Spleen (tissue), 13 donors: ENCODE measurements at places on chromosomes 7 and 10. TPM values are rescaled to one million over a fixed set of nuclear protein-coding genes. Genes with fewer than 3 reads are reported as not detected.
A peak's percentile ranks its signal among the peaks of the same experiment; 100 is the strongest.

GRCh38 chr10:16674147-16674703 lies 143.0 kb downstream of the RSU1 start:
- DNase-seq, result no peak

- no peak for DNase-seq
Observed at GRCh38 chr10:28765641-28766040, 88.3 kb downstream of the BAMBI start.

DNA sequence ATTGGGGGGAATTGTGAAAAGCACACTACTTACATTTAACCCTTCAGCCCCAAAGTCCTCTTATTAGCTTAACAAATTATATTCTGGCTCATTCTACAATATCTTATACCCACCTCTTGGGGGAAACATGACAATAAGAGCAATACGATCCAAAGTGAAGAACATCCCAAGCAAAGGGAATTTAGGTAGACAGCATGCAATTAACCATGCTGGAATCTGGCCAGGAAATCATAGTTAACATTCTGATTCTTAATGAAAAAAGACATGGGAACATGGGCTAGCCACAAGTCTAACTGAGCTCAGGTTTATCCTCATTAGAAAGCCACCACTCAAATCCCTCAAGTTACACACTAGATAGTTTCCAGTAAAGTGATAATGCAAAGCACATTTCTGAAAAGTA lies 241.9 kb upstream of the SLC26A5 start:
- DNase-seq, result no peak

GRCh38 chr10:18406136-18406535 lies 245.3 kb downstream of the NSUN6 start:
- DNase-seq, result no peak

DNA sequence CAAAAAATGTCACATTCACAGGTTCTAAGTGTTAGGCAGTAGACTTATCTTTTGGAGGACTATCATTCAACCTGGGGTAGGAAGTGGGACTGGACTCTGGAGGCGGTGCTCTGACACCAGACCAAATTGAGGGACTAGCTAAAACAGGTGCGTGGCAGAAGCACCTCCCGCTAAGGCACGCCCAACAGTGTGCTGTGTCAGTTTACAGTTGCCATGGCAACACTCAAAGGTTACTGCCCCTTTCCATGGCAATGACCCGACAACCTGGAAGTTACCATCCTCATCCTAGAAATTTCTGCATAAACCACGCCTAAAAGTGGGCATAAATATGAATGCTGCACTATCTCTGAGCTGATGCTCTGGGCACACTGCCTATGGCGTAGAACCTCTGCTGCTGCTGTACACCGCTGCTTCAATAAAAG lies 14.0 kb upstream of the BLNK start:
- DNase-seq, result no peak

GRCh38 chr7:45689011-45689796 lies 115.0 kb downstream of the ADCY1 start:
- peak; percentile 68 for DNase-seq

DNA sequence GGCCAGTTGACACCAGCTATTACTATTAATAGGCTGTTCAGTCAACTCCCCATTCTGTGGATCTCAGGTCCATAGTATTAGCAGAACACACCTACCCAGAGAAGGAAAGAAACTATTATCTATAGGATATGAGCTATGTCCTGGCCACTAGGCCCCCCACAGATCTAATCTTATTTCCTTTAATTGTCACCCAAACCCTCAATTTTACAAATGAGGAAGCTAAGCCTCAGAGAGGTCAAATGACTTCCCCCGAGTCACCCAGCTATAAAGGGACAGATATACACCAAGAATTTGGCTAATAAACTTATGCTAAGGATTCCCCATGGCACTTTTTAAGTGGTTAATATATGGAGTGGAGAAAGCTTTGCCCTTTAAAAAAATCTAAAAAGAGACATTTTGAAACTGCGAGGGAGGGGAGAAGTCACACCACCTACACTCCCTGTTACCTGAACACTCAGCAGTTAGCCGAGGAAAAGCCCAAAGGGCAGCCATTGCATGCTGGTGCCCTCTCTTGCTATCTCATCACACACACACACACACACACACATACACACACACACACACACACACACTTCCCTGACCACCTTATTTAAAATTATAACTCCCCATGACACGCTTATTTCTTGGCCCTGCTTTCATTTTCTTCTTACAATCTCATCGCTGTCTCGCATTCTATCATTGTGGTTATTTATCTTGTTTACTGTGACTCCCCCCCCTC lies 157.0 kb upstream of the ADO start:
- DNase-seq, result no peak

DNA sequence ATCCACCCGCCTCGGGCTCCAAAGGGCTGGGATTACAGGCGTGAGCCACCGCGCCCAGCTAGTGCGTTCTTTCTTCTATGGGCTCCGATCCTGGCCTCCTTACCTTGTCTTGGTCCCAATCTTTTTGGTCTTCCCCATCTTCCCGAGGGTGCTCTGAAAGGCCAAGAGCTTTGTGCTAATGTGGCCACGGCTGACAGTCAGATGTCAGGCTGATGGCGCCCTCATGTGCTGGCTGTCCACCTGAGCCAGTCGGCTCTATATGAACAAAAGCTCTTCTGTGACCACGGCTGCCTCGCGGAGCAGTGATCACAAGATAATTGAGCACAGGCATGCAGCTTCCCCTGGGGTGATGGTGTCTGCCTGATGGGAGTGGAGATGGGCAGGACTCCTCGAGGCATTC lies 11.0 kb upstream of the AHCYL2 start:
- no peak for DNase-seq

DNA sequence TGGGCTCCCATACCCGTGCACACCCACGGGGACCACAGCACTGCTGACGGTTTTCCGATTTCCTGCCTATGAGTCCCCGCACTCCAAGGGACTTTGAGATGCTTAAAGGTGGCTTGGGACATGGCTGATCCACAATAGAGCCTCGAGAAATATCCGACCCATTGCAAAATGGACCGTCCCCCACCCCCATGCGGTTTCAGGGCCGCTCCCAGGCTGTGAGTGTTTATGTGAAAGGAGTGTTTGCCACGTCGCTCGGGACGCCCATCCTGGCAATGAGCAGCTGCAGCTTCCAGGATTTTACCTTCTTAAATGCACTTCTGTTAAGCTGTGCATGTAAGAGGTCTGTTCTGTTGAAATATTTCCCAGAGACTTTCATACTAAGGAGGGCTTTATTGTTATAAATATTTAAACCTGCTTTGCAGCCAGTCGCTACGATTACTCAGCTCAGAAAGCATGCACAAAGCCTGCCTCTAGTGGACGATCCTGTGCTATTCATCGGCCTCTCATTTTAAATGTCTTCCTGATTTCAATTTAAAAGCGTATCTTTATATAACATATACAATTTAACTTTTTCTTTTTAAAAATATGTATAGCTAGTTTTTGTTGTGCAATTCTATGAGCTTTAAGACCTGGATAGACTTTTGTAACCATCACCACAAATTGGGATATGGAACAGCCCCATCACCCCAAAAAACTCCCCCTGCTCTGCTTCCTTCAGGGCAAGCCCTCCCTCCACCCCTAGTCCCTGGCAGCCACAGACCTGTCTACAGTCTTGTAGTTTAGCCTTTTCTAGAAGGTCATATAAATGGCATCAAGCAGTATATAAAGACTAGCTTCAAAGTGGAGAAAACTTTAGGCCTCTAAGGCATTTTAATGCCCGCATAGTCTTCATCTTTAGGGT lies 418.3 kb downstream of the PAXIP1 start:
- DNase-seq, result no peak

- peak; percentile 85 for DNase-seq
Observed at GRCh38 chr10:97196223-97197029, 10.7 kb upstream of the SLIT1 start.

- DNase-seq, result no peak
Observed at GRCh38 chr7:132858251-132858650, 223.6 kb downstream of the CHCHD3 start.

DNA sequence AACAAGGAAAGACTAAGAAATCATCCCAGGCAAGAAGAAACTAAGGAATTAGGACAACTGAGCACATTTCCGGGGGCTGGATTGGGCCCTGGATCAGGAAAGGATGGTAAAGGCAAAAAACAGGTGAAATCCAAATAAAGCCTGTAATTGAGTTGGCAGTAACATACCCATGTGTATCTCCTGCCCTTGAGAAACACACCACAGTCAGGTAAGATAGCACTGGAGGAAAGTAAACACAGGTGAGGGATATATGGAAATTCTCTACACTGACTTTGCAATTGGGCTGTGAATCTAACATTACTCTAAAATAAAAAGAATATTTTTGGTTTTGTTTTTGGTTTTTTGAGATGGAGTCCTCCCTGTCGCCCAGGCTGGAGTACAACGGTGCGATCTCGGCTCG lies 140.2 kb upstream of the FRMD4A start:
- DNase-seq, result no peak

- DNase-seq, result no peak
Observed at GRCh38 chr7:111210996-111211395, 120.1 kb downstream of the LRRN3 start.

DNA sequence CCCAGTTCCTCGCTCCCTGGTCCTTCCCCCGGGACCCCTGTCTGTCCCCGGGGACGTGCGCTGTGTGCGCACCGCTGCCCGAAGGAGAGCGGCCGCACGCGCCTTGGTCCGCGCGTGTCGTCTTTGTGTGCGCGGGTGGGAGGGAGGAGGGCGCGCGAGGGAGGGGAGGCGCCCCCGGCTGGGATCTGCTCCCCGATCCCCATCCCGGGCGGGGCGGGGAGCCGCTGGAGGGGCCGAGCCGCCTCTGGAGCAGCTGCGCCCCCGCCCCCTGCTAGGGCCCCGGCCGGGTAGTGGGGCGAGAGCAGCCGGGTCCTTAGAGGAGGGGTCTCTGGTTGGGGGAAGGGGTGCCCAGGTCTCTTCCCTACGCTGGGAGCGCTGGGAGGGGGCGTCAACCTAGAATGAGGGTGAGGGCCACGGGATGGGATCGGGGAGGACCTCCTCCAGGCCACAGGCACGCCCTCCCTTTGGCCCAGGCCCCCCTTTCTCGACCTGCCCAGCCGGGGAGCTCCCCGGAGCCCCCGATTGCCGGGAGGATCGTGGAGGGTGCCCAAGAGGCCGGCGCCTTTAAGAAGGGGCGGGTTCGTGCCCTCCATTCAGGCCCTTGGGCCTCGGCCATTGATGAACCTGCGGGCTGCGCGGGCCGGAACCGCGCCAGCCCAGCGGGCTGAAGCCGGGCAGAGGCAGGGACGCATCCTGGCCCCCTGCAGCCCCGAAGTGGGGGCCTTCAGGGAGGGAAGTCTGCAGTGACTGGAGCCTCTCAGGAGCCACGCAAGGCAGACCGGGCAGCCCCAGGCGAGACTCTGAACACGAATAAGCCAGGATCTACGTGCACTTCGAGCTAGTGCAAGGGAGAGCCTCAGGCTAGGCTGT lies 678 bp downstream of the SH2B2 start:
- DNase-seq, result peak; percentile 89

- no peak for DNase-seq
Observed at GRCh38 chr10:125000366-125001312, 58.7 kb downstream of the ZRANB1 start.

DNA sequence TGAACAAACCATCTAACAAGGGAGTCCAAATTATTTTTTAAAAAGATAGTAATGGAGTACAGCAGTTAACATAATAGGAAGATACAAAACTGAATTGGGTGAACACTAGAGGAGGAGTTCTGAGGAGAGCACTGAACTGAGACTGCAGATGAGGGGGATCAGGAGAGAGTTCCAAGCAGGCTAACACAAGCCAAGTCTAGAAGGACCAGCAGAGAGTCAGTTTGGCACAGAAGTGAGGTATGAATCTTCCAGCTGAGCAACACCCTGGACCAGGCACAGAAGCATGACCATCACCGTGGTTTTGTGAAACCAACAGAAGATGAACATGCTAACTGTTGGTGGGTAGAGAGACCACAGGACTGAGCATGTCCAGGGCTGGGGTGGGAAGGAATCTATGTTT lies 30.8 kb upstream of the PLCE1 start:
- DNase-seq, result no peak

GRCh38 chr7:84238596-84238995 lies 44.0 kb upstream of the SEMA3A start:
- DNase-seq, result no peak

DNA sequence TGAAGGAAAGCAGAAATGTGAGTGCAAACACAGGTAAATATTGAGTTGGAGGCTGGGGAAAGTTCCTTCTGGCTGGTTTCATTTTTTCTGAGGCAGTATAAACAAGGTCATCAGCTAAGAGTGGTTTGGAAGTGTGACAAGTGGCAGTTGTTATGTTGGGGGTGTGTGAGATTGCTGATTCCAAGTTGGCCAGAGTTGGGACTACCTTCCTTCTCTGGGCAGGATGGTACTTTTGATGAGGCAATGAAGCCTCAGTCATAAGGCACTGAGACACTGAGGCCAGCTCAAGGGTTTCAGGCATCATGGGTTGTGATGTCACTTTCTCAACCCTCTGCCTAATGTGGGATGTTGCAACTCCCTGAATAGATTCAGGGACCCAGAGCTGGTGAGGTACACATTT lies 8.2 kb upstream of the PTTG1IP2 start:
- DNase-seq, result no peak

- no peak for DNase-seq
Observed at GRCh38 chr10:14751921-14752320, 22.8 kb downstream of the FAM107B start.

DNA sequence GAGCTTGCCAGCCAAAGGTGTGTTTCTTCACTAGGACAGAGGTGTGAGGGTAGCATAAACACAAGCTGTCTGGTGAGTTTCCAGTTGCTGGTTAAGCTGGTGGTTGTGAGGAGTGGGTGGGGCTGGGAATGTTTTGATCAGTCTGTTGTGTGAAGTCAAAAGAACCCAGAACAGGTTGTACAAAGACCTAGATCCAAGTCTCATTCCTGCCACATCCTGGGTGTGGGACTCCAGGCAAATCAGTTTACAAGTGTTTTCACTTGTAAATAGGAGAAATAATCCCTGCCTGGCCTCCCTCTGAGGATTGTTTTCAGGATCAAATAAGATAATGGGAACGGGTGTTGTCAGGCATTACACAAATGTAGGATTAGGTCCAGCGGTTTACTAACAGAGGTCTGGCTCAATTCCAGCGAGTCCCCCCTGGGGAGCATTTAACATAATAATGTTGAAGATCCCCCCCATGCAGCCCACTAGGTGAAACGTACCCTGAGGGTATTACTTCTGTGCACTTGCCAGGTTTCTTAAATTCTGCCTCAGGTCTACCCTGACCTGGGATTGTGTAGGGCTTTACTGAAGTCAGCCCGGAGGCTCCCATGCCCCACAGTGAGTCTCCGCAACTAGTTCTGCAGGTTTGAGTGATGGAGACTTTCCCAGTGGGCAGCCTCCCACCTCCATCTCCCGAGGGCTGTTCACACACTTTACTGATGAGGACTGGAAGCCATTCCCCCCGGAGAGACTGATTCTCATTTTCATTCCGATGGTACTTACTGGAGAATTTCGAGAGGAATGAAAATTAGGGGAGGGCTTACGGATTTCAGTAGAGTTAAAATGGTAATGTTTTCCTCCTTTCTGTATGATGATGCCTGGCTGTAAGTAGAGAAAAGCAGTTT lies 2.7 kb upstream of the FRAT2 start:
- no peak for DNase-seq

The CALML5 gene
- not detected for total RNA-seq

The AGR3 gene
- not detected for total RNA-seq

The GPR15LG gene
- not detected for total RNA-seq

The ANTXRL gene
- total RNA-seq, result 1.1 TPM

The PRF1 gene
- 53.3 TPM for total RNA-seq

The CHAT gene
- not detected for total RNA-seq

The LLCFC1 gene
- total RNA-seq, result not detected

The PRDX3 gene
- total RNA-seq, result 138 TPM

The ACBD7 gene
- not detected for total RNA-seq

The EGR2 gene
- total RNA-seq, result 3.3 TPM

The DEPP1 gene
- total RNA-seq, result 15.0 TPM

The JCAD gene
- 5.2 TPM for total RNA-seq

The LOXL4 gene
- total RNA-seq, result 1.6 TPM

The PLXNA4 gene
- 14.7 TPM for total RNA-seq

The NPS gene
- not detected for total RNA-seq

The SCART1 gene
- total RNA-seq, result 9.7 TPM
